NCI-H526 treated with DMSO at 0.1 percent for 48 hours (cell line): ENCODE measurements at places on chromosomes 6 and 20.
A peak's percentile ranks its signal among the peaks of the same experiment; 100 is the strongest.

- no peak for DNase-seq
These were observed 164.4 kb downstream of the SIM1 start for GRCh38 chr6:100300221-100300736.

GRCh38 chr6:118770112-118770788 lies 118.9 kb upstream of the CEP85L start:
- DNase-seq = no peak

GRCh38 chr6:14309516-14309915 lies 191.9 kb downstream of the CD83 start:
- DNase-seq = no peak

DNA sequence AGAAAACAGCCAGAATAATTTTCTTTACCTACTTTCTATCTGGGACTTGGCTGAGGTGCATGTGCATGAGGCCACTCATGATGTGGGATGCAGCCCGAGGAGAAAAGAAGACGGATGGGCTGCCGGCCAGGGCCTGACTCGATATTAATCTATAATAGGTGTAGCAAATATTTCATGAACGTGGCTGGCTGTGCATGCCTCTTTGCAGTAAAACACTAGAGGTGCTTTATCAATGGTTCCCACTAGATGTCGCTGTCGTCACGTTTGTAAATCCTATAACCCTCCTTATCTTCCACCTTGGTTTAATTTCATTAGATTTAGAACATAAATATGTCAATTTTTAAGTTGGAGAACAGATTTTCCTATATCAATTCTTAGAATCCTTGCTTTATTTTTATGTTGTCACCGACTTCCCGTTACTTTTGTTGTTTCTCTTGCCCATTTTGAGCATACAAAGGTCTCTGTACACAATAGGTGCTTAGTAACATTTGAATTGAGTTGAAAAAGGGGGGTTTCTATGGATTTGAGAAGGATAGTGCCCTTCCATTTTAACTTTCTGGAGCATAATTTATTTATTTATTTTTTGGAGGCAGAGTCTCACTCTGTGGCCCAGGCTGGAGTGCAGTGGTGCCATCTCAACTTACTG lies 19.6 kb upstream of the FERMT1 start:
- DNase-seq = peak; percentile 48

- no peak for DNase-seq
These were observed 148.3 kb downstream of the ZNF217 start for GRCh38 chr20:53445321-53445731.

- no peak for DNase-seq
These were observed 318.0 kb downstream of the RFPL4B start for GRCh38 chr6:112665114-112665513.

GRCh38 chr20:58639182-58640146 lies 11.6 kb upstream of the STX16 start:
- no peak for DNase-seq

GRCh38 chr6:26280407-26280806 lies 84.6 kb upstream of the BTN3A2 start:
- DNase-seq = no peak

GRCh38 chr20:17860301-17861197 lies 108.0 kb downstream of the SNX5 start:
- no peak for DNase-seq

DNA sequence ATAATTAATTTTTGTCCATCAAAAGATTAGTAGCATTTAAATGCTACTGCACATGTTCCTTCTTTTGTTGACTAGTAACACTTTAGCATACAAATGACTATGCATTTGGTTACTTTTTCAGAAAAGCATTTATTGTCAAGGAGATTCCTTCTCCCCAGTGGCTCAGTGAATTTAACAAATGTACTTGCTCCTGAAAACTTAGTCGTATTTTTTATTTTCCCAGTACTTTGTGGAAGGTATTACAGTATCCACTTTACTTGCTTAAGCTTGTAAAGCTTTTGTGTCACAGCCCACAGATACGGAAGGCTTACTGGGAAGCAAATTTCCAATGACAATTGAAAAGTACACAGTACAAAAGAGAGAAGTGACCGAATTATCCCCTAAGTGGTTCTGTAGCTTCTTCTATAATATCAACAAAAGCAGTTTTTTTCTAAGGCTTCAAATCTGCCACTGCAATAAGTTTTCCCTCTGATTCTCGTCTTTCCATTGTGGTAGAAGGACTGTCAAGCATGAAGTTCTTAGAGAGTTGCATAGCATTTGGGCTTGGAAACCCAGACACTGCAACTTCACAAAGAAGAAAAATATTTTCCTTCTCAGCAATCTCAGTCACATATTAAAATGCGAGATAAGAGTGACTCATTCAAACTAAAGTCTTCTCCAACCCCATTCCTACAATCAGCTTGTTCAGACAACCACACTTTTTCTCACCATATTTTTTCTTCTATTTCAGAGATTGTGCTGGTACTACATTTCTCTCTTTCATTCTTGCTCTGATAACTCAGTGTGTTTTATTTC lies 431.2 kb downstream of the GRIK2 start:
- DNase-seq = no peak

- no peak for DNase-seq
These were observed 65.0 kb downstream of the QRSL1 start for GRCh38 chr6:106694343-106694742.

DNA sequence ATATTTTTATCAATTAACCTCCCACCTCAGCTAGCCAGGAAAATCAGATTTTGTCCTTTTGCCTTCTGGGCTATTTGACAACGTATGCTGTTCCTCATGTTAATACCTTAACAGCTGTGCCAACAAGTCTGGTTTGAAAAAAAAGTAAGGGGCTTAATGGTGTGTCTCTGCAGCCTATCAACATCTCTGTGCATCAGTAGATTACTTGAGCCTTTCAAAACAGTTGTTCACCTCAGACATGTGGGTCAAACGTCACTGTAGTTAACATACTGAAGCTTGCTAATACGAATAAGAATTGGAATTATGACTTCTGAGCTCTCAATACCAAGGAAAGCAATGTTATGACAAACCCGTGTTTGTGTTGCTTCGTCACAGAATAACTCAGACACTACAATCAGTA lies 23.0 kb downstream of the CEP57L1 start:
- DNase-seq = no peak

DNA sequence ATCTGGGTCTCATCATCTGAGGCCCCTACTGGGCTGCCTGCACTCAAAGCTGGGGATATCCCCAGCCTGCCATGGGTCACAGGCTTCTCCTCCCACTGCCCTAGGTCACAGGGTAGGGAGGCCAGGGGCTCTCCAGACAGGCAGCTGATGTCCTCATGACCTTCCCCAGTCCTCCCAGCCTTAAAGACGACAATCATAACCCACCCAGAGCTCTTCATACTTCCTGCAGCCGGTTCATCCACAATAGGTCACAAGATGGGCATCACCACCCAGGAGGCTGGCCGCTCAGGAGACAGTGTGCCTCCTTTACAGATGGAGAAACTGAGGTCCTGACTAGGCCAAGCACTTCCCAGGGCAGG lies 15.2 kb downstream of the TFEB start:
- no peak for DNase-seq

- no peak for DNase-seq
These were observed 64.4 kb upstream of the TFB1M start for GRCh38 chr6:155378724-155379123.

DNA sequence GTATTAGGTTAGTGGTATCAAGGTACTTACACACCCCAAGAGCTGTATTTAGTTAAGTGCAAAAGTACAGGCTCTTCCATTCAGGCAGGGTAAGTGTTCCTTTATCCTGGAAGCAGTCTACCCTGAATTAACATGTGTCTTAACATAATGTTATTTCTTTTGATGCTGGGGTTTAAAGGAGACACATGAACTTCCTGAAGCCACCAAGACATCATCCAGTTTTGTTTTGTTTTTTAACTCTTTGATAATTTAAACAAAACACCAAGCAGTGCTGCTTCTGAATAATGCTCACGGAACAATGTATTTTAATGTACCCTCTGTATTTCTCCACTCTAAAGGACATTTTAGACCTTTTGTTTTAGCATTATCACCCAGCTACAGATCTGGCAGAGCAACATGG lies 50.5 kb upstream of the PLCB4 start:
- DNase-seq = no peak

- no peak for DNase-seq
These were observed 20.6 kb upstream of the LAMP5 start for GRCh38 chr20:9493803-9494202.

- DNase-seq = no peak
These were observed 192.7 kb downstream of the KHDC1L start for GRCh38 chr6:73032586-73032985.

GRCh38 chr6:39361657-39362486 lies 39.4 kb upstream of the KCNK16 start:
- peak; percentile 60 for DNase-seq
